ENCODE measurements at places on chromosomes 12 and 14.

DNA sequence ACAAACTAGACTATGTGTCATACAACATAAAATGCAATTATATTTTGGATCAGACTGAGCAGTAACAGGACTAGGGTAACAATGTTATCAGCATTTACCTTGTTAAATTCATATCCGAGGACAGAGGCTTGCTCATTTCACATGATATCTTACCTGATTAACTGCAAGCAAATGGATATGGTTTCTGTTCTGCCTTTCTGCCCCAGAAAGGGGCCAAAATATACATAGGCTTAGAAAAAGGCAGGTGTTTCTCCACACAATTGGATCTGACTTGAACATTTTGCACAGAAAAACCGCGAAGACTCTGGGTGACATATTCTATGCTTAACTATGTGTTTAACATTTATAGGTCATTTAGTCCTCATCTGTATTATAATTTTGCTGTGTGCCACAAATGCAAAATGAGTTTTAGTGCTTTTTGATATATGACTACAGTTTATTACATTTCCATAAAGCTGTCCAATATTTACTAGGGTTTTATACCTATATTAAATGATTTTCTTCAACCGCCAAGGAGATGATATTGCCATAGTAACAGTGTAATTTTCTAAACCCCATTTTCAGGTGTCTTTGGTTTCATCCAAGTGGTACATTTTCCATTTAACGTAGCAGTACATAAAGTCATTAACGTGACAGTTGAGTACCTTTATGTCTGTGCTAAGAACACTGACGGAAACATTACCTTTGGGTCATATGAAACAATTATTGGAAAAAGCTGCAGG, 249.3 kb upstream of the KRR1 start:
- DNase-seq, result no peak

GRCh38 chr12:107779077-107779831, 4.8 kb downstream of the ASCL4 start:
- DNase-seq, result no peak

DNA sequence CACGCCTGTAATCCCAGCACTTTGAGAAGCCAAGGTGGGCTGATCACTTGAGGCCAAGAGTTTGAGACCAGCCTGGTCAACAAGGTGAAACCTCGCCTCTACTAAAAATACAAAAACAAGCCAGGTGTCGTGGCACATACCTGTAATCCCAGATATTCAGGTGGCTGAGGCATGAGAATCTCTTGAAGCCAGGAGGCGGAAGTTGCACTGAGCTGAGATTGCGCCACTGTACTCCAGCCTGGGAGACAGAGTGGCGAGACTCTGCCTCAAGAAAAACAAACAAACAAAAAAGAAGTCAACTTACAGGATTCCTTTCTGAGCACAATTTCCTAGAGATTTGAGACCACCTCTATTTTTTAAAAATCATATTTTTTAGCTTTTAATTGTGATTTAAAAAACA, 45.3 kb downstream of the DGLUCY start:
- DNase-seq, result no peak

- DNase-seq, result no peak
These were observed 83.9 kb downstream of the ADCK1 start for GRCh38 chr14:77883847-77884238.

DNA sequence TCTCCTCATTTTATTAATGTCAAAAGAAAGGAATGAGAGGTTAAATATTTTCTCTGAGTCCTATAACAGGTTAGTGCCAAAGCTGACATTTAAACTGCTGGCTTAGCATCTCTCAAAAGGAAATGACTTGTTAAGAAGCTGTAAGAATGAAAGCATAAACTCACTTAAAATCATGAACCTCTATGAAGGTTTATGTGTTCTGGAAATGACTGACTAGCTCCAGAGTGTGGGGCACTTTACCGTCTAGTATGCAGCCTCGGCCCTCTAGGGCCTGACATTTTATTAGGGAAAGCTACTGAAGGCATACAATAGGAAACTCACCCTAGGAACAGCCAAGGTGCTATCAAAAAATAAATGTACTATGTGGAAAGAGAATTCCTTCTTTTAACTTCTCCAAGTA, 35.1 kb downstream of the SPX start:
- DNase-seq, result no peak

DNA sequence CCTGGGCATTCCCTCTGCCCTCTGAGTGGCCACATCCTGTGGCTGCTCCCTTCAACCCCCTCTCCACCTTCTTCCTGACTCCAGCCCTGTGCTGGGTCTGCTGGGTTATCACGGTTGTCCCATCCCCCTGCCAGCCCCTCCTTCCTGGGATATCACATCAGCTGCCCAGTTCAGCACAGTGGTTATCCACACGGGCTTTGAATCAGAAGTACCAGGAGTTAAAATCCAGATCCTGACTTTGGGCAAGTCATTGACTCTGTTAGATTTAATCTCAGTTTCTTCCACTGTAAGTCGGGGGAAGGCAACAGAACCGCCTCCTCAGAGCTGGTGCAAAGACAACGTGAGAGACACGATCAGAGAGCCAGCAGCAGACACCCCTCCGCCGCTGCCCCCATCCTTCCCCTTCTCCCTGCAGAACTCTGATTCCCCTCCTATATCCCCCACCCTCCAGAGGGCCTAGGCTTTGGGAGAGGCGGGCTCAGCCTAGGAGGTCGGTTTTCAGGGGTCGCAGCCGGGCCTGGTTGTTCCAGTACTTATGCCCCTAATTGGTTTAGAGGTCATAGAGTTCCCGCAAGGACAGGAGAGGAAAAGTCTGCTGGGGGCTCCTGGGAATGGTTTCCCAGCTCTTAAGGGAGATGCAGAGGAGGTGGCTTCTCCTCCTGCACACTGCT, 42.5 kb downstream of the PRIMA1 start:
- DNase-seq, result no peak

DNA sequence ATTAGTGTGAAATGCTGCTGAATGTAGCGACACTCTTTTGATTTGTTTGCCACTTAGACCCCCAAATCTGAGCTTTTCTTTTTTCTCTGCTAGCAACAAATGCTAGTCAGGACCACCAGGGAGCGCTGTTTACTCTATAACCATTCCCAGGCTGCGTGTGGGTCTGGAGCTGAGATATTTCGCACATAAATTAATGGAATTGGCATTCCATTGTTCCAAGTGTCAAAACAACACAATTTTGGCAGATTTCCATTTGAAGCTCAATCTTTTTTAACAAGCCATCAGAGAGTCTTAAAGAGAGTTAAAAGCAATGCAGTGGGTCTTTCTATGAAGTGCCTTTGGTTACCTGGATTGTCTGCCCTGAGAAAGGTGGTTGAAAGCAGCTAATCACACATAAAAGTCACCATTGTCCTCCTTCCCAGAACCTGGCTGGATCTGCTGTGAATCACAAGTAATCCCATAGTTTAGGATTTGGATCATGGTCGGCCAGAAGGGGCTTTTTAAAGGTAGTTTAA, 7.4 kb upstream of the TMEM132C start:
- no peak for DNase-seq

- no peak for DNase-seq
These were observed 26.3 kb upstream of the MLXIP start for GRCh38 chr12:122052285-122052684.

DNA sequence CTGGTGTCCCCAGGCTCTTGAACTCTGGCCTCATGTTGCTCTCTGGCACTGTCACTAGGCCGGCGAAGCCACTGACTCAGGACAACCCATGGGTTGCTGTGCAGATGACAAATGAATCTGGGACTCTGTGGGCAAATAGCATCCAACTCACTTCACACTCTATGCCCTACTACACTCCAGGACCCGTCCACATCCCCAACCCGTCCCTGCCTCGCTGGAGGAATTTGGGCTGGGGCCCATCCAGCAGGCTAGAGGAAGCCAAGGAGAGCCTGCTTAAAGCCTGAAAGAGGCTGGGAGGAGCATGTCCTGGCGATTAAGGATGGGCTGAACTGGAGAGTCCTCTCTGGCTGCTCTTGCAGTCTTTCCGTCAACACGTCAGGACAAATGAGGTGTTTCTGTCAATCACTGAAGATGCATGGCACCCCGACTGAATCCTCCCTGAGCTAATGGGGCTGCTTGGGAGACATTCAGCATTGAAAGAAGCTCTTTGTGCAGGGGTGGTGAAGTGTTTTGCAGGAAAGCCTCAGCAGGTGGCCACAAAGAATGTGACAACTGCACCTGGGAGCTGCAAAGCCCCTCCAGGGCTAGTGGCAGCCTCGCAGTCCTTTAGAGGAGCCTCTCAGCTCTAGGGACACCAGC, 71.7 kb downstream of the ANO2 start:
- no peak for DNase-seq

DNA sequence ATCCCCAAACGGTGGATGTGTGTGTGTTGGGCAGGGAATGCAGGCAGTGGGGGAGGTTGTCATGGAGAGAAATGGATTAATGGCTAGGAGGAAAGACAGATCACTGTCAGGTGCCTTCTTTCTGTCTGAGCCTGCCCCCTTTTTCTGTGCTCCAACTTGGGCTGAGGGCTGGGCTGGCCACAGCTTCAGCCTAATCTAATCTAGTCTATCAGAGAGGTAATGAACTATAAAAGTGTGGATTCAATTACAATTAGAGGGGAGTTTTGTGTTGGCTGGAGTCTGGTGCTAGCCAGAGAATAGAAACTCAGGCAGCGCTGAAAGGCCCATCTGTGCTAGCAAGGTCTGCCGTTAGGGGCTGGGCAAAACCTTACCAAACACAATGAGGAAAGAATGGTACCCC, 41.2 kb downstream of the NEUROD4 start:
- DNase-seq, result no peak

DNA sequence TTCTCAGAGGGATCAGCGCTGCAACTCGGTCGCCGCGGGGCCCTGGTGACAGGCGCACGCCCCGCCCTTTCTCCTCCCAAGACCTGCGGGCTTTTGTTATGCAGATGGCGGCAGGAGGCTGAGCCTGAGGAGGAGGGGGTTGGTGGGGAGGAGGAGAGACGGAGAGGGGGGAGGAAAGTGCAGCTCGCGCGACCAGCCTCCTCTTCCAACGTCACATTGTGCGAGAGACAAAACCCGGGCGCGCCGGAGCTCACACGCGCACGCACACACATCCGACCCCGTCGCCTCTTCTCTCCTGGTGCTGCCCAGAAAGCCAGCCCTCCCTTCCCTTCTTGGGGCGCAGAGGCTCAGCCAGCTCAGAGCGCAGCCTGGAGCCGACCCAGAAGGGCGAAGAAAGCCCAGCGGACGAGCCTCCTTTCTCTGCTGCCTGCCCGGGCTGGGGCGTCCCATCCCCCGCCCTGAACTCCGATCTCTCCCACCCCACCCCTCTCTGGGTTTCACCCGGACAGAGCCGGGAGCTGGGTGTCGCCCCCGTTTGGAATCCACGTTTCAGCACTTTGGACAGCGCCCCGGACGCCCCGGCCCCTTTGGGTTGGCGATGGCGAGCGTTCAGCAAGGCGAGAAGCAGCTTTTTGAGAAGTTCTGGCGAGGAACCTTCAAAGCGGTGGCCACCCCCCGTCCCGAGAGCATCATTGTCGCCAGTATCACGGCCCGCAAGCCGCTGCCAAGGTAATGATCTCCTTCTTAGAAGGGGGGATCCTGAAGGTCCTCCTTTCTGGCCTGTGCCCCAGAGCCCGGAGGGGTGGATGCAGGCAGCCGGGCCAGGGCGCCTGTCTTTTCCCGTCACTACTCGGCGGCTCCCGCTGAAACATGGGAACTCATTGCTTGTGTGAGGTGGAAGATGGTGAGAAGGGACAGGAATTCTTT, at the start of gene SRRM4:
SRRM4 (plus strand) TSS at position 257 of the 927 bp plus-strand sequence; CDS start at position 599, 342 bp downstream.
- no peak for DNase-seq

DNA sequence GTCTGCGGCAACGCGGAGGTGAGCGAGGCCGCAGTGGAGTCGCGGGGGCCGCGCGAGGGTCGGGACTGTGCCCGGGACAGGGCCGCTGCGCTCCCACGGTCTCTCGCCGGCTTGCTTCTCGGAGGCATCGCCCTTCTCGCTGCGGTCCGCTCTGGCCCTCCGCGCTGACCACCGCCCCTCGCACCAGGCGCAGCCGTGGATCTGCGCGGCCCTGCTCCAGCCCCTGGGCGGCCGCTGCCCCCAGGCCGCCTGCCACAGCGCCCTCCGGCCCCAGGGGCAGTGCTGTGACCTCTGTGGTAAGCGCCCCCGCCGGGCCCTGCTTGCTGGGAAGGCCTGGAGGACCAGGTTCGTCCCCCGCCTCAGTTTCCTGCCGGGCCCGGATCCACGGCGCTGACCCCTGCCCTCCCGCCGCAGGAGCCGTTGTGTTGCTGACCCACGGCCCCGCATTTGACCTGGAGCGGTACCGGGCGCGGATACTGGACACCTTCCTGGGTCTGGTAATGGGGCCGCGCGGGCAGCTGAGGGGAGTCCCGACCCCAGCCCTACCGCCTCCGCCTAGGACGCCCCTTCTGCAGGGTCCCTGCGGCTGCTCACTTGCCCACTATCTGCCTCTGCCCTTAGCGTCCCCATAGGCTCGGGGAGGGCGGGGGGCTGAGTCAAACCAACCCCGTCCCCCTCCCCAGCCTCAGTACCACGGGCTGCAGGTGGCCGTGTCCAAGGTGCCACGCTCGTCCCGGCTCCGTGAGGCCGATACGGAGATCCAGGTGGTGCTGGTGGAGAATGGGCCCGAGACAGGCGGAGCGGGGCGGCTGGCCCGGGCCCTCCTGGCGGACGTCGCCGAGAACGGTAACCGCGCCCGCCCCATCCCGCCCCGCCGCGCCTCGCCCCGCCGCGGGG, 7.0 kb downstream of the AMN start:
- no peak for DNase-seq

GRCh38 chr12:9180810-9181209, 27.4 kb downstream of the PZP start:
- DNase-seq, result no peak

DNA sequence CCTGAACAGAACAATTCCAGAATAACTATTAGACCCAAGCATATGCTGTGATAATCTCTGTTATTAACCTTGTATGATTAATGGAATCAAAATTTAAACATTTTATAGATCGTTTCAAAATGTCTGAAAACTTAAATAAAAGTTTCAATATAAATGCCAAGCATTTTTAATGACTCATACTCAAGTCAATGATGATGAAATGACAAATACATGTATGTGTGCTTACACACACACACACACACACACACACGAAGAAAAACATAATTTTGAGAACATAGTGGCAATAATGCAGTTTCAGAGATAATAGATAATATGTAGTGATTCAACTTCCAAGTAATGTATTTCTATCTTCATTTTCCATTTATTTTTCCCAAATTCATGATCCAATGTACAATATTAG, 384.9 kb upstream of the FOXG1 start:
- DNase-seq, result no peak

DNA sequence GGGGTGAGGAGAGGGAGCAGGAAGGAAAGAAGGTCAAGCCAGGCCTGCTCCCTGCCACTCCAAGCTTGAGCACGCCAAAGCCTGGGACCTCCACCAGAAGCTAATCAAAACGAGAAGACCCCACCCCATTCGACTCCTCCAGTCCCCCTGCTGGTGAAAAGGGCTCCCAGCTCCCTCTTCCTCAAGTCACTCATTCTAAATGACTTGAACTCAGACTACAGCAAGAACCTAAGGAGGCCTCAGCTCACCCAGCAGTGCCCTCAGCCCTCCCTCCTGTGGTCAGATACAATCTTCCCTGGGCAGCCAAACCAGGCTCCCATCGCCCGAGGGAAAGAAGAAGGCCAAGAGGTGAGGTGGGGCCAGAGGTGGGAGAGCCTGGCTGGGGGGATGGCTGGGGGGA, 17.4 kb downstream of the HDAC7 start:
- DNase-seq, result no peak

GRCh38 chr14:85556267-85556666, 26.3 kb downstream of the FLRT2 start:
- no peak for DNase-seq
